ENCODE measurements at places on chromosomes 3 and 15. TPM values are rescaled to one million over a fixed set of nuclear protein-coding genes. Genes with fewer than 3 reads are reported as not detected.

CLDN11 gene
- not detected for total RNA-seq

CPN2 gene
- not detected for total RNA-seq

IQCF5 gene
- not detected for total RNA-seq

- no peak for DNase-seq
Observed at GRCh38 chr3:172520301-172520831, 2.9 kb downstream of the TNFSF10 start.
